Midbrain (tissue), 1 donor: ENCODE measurements at places on chromosomes 6 and 20.

- no peak for DNase-seq
Observed at GRCh38 chr6:131065112-131065823, 2.2 kb upstream of the EPB41L2 start.

DNA sequence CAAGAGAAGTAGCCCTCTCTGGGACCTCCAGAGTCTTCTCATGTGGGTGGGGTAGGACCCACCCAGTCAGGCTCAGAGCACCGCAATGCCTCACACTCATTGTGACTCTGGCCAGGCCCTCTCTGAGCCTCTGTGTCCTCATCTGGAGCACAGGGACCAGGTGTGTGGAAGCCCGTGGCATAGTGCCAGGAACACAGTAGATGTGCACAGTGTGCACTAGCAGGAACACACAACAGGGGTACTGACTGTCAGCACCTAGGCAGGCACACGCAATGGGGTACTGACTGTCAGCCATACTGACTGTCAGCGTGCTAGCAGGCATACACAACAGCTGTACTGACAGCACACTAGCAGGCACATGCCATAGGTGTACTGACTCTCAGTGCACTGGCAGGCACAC, 2.0 kb upstream of the STMN3 start:
- DNase-seq = no peak

- DNase-seq = no peak
Observed at GRCh38 chr6:128000363-128000762, 99.5 kb upstream of the THEMIS start.

DNA sequence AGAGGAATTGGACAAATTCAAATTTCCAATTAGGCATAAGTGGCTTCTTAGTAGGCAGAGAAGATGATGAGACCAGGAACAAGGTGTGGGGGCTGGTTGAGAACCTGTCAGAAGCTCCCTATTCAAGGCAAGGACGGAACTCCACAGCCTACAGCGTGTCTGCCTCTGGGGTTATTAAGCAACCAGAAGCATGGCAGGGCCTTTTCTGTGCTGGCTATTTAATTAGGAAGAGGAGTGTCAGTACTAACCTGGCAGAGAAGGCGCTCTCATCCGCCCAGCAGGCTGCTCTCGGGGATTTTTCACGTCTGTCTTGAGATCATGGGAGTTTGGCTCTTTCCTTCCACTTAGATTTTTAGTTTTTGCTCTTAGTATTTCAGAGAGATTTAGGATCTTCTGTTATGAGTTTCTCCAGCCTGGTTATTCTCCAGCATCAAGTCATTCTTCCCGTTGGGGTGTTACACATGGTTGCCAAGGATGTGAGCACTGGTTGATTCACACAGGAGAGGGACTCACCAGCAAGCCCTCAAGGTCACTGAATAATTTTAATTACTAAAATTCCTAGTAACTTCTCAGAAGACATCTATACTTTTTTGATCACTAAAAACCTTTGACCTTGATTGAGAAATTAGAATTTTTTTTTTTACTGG, 23.9 kb downstream of the ADTRP start:
- no peak for DNase-seq

GRCh38 chr20:64057628-64058498, 5.1 kb upstream of the TCEA2 start:
- DNase-seq = peak; percentile 39

DNA sequence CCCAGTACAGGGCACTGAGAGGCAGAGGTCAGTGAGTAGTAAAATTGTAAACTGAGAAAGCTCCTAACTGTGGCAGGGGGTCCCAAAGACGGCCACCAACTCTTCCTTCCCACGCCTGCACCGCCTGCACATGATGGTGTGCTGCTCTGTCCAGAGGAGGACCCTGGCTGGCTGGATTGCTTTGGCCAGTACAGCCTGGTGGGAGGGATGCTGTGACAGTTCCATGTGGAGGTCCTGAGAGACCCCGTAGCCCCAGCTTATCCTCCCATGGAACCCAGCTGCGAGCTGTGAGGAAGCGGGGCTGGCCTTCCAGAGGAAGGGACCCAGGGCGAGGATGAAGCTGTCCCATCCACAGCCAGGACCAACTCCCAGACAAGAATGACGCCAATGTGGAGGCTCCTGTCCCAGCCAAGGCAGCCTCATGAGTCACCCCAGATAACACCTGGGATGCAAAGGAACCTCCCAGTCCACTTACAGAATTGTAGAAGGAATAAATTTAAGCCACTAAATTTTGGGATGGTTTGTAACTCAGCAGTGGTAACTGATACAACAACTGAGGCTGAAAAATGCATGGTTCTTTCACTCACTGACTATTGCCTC, 2.0 kb upstream of the ACSS1 start:
- DNase-seq = no peak
